ENCODE measurements at places on chromosomes 6 and 20.

DNA sequence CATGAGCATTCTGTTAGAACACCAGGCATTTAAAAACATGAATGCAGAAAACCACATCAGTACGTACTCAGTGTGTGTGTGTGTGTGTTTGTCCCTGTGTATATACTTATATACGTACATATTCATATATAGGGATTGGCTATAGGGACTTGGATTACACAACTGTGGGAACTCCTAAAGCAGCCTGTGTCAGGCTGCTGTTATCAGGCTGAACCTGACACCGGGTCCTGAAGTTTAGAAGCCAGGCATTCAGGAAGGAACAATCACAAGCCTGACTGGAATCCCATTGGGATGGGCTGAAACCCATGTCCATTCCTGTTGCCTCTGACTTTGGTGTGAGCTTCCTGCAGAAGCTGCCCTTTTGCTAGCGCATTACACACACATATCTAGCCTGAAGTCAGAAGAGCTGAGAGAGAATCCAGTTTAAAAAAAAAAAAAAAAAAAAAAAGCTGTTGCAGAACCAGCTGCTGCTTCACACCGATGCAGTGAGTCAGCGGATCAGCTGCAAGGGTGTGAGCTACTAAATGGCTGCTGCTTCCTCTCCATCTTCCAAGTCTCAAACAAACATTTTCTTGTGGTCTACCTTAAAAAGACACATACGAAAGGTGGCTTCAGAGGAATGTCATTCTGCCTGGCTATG lies 348.1 kb downstream of the THBS2 start:
- peak; percentile 23 for DNase-seq

DNA sequence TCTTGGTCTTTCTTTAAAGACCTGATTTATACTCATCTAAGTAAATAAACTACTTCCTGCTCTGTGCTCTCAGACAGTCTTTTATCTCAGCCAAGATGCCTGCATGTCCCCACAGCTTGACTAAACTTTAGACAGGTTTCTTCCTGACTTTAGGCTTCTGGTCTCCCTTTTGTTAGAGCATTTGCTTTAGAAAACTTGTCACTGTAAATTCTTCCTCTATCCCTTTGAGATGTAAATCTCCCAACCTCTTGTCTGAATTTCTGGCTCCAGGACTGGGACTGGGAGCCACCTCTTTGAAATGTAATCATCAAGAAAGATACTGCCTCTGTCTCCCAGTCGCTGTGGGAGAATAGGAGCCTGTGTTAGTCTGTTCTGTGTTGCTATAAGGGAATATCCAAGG lies 739.9 kb downstream of the C6orf118 start:
- DNase-seq: no peak

- no peak for DNase-seq
These were observed 84.6 kb upstream of the BTN3A2 start for GRCh38 chr6:26280407-26280806.

- no peak for DNase-seq
These were observed 105.7 kb downstream of the SMLR1 start for GRCh38 chr6:130932921-130933320.

DNA sequence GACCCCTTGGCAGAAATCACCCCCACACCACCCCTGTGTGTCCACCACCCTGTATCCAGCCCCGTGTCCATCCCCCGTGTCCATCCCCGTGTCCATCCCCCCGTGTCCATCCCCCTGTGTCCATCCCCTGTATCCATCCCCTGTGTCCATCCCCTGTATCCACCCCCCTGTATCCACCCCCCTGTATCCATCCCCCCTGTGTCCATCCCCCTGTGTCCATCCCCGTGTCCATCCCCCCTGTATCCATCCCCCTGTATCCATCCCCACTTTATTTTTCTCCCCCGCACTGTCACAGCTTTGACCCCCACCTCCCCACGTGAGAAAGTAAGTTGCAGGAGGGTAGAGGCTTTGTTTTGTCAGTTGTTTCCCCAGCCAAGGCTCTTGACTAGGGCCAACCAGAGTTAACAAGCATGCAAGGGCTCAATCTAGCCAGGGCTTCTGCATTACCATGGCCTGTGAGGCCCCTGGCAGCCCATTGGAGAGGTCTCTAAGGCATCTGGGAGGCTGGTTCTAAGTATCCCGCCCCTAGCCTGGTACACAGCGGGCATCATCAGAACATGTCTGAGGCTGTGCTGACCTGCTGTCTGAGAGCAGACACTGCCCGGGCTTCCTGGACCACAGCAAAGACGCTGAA lies 18.1 kb upstream of the SIRPA start:
- no peak for DNase-seq

GRCh38 chr6:49787176-49787575 lies at the start of gene PGK2:
TSS of gene PGK2 (minus strand) at chr6:49787285. CDS start at chr6:49787187, 98 bp downstream.
- DNase-seq: peak; percentile 19

DNA sequence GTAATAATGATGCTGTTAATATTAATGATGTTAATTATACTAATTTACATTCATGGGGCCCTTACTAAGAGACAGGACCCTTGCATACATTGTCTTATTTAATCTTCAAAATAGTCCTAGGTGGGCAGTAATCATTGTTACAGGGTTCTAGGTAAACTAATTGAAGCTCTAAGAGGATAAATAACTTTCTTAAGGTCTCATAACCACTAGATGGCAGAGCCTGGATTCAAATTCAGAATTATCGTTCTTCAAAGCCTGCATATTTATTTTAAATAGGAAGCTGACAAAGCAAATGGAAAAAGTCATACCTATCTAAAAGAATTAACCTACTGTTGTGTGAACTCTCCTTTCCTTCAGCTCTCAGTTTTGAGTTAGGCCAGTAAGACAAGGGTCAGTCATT lies 23.5 kb downstream of the PTCHD4 start:
- no peak for DNase-seq

DNA sequence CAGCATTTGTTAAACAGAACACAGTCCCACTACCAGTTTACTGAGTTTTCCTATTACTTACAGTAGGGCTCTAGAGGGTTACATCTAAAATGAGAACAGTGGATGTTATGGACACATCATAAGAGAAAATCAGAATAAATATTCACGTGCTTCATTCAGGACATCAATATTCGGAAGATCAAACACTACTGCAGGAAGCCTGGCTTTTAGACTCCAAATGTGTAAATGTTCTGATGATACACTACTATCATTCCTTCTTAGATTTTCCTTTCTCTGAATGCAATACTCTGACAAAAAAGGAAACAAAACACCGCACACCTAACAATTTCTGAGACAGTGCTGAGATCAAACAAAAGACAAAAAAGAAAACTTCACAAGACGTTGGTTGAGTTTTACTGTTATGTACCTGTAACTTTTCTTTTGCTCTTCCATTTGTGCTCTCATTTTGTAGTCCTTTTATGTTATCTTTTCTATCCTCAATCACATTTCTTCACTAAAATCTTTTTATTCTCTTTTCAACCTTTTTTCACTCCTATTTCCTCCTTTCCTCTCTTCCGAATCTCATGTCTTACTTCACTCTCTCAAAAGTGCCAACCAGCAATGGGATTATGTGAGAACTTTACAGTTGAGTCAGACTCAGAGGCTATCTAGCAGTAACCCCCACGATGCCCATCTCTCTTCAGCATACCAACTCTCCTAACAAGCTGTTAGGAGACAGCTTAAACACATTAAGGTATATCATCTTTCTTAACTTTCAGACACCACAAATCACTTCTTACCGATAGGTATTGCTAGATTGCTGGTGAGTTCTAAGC lies 1.7 kb downstream of the FAM184A start:
- no peak for DNase-seq

- peak; percentile 17 for DNase-seq
These were observed 209.8 kb upstream of the KCNQ5 start for GRCh38 chr6:72411872-72412708.

GRCh38 chr20:57794600-57795341 lies 85.0 kb upstream of the PMEPA1 start:
- DNase-seq: no peak

DNA sequence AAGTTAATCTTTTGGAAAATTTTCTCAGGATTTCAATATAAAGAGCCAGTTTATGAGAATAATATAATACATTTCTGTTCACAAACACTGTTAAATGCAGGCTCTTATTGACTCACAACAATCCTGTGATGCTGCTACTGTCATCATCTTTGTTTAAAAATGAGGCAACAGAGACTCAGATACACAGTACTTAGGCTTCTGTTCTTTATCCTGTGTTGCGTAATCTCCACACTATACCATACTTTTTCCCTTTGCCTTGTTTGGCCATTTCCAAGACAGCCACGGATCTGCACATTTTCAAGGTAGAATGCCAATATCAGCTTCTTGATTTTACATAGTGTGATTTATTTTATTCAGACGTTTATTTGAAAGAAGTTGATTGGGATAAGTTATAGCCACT lies 699.0 kb upstream of the CITED2 start:
- no peak for DNase-seq

GRCh38 chr6:18062733-18063132 lies 59.7 kb downstream of the NHLRC1 start:
- DNase-seq: no peak

DNA sequence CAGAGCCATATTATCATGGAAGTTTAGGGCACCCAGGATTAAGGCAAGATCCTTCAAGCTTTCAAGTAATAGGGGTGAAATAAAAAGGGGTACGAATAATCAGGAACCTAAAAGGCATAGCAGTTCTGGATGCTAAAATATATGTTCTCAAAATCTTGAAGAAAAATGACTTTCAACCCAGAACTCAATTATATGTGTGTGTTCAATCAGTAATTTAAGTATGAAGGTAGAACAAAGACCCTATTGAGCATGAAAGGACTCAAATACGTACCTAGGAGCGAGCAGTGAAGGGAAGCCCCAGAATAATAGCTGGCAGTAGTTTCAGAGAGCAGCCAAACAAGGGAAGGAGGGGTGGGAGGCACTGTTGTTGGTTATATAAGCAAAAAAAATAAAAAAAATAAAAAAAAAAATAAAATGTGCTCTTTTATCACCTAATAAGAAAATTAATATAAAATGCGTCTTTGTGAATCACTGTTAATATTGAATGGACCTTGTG lies 45.4 kb downstream of the MYO6 start:
- no peak for DNase-seq

GRCh38 chr6:18536591-18537055 lies 149.5 kb downstream of the RNF144B start:
- DNase-seq: no peak

GRCh38 chr6:158819977-158820622 lies 932 bp upstream of the EZR start:
- no peak for DNase-seq

- no peak for DNase-seq
These were observed 300.7 kb downstream of the RNGTT start for GRCh38 chr6:88662653-88663174.

DNA sequence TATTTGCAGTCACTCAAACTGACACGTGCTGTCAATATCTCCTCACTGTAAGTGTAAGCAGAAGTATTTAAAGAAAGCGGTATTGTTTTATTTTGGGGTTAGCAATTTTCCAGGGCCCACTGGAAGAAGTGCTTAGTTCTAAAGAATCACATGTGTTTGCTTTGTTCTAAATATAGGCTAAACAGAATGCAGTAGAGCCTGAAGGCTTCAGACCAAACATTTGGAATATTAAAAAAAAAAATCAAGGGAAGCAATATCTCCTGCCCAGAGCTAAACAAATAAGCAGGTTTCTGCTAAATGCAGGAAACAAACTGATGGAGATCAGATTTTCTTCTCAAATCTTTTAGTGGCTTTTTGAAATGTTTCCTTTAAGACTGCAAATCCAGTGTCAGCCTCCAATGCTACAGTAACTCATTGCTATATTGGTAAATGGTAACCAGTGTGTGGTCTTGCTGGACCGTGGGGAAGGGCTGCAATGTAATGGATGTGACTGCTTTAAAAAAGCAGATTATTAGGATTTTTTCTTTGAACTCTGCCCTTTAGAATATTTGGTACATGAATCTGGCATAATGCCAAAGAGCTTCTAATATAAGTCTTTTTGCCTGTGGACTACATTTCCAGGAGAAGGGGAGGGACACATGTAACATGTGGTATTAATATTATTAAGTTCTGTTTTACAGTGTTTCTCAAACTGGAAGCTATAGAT lies 317.1 kb upstream of the FERMT1 start:
- DNase-seq: no peak

DNA sequence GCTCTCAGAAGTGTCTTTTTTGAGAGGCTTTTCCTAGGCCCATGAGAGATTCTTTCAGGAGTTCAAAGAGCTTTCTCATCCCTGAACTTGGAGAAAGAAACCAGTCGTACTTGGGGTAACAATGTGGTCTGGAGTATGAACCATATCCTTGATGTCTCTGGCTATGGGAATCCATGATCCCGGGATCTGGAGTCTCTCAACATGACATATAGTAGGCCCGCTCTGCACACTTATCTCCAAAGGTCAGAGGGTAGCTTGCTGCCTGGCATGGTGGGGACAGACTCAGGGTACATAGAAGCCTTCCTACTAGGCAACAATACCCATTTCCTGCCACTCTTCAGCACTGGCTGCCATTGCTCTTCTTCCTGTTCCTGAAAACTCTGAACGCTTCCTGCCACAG lies 42.2 kb upstream of the NFATC2 start:
- DNase-seq: no peak

DNA sequence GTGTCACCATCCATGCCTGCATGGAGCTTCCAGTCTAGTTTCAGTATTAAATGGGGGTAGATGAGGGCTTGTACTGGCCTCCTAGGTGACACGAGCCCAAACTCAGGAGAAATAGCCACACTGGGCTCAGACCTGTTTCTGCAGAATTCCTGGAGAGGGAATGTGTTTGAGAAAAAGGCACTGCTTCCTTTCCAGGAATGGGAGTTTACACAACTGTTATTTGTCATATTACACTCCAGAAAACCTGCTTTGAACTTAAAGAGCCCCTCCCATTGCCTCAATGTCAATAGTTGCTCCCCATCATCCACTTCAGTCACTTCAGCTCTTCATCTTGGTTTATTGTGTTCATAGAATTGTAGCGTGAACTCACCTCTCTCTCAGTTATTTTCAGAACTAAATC lies 151.5 kb downstream of the CFAP61 start:
- no peak for DNase-seq

- DNase-seq: no peak
These were observed 58.0 kb upstream of the MYL9 start for GRCh38 chr20:36483209-36483918.

DNA sequence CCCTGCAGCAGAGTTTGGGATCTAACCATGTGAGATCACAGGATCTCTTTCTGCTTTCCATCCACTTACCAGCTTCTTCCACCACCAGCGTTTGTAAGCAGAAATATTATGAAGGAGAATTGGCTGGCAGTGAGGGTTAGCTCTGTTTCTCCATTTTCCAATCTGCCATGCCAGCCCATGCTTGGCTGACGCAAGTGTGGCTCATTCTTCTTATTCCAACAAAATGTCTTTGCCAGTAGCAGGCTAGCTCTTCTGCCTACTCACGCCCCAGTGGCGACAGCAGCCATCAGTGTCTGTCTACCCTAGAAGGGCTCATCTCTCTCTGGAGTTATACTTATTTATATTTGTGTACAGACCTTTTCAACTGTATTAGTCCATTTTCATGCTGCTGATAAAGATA lies 286.2 kb downstream of the FARS2 start:
- DNase-seq: no peak

- DNase-seq: no peak
These were observed 477.3 kb downstream of the PREX1 start for GRCh38 chr20:48350313-48350988.

DNA sequence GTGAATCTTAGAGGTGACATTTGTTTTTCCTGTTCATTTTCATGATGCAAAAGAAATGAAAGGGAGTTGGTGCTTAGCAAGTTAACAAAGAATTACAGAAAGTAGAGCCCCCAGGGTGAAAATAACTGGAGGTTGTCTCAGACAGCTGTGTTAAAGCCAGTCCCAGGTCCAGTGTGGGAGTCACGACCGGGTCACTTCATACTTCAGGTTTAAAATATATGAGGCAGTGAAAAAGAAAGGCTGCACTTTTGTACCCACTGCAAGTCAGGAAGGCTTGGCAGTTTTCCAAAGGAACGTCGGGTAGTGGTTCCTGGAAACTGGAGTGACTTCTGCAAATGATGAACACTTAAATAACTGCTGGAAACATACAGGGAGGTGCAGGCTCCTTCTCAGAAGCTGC lies 91.5 kb upstream of the THBS2 start:
- no peak for DNase-seq

Measured in MG63 (cell line).